ENCODE measurements at places on chromosomes 13 and 19.

- DNase-seq = no peak
Measured at GRCh38 chr13:20553311-20553710, 13.6 kb upstream of the IFT88 start.

- DNase-seq = no peak
Measured at GRCh38 chr13:33575378-33575777, 242.6 kb upstream of the RFC3 start.

DNA sequence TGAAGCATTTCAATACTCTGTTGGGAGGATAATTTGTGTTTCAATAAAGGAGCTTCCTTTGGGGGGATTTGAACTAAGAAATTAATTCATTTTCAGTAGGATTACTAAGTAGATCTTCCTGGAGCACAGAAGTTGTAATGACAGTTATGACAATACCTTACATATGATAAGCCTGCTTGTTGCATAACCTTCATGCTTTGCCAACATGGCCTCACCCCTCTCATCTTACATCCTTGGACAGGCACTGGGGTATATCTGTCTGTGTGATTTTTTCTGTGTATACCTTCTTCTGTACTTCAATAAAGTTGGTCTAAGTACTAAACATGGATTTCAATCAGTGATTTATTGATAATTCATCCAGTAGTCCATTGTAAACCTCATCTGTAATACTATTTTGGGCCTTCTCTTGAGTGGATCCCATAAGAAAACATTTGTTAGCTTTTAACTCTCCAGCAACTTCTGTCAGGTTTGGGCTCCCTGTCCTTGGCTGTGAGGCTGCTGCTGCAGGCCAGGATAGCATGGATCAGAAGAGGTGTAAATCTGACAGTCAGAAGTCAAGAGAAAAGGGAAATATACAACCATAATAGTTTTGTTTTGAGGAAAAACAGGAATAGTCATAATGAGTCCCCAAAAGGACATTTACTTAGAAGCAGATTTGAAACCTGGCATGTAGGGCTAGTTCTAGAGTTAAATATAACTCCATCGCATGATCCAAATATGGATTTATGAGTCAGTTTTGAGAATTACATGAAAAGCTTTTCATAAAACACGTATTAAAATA is 422.2 kb downstream of the KLF5 start:
- DNase-seq = no peak

- DNase-seq = no peak
Measured at GRCh38 chr19:40054632-40055031, 1.4 kb downstream of the ZNF780B start.

DNA sequence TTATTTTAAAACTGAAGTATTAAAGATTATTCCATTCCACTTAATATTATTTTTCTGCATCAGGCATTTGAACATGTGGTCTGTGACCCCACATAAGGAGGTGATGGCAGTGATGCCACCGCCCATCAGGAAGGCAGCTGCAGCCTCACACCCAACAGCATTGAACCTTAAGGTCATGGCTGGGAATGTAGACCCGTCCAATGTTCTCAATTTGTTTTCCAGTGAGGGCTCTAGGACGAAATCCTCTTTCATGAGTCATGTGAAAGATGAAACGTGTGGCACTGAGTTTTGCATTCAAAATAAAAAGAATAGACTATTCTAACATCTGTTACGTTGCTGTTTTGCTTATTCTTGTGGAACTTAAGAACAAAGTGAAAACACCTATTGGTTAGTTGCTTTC is 74.5 kb upstream of the ANKRD10 start:
- DNase-seq = no peak

DNA sequence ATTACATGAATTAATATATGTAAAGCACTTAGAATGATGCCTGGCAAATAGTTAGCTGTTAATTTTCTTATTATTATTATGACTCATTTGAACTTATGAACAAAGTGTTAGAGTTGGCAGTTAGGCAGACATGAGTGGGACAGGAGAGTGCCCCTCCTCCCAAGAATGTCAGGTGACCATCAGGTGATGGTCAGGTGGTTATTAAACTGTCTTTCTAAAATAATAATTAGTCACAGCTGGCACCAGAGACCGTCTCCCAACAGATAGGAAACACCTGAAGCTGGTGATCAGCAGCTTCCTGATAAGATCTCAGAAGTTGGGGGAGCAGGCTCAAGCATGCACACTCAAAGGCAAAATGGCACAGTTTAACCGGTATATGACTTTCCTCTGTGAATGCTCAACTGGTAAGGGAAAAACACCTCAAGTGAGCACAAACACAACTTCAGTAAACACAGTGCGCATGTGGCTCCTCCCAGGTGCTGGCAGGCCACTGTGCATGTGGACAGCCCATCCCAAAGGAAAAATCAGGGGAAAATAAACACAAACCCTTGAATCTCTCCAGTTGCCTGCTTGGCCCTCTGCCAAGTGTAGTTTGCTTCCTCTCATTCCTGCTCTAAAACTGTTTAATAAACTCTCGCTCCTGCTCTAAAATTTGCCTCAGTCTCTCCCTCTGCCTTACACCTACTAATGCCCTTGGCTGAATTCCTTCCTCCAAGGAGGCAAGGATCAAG is 54.0 kb downstream of the FLT1 start:
- no peak for DNase-seq

DNA sequence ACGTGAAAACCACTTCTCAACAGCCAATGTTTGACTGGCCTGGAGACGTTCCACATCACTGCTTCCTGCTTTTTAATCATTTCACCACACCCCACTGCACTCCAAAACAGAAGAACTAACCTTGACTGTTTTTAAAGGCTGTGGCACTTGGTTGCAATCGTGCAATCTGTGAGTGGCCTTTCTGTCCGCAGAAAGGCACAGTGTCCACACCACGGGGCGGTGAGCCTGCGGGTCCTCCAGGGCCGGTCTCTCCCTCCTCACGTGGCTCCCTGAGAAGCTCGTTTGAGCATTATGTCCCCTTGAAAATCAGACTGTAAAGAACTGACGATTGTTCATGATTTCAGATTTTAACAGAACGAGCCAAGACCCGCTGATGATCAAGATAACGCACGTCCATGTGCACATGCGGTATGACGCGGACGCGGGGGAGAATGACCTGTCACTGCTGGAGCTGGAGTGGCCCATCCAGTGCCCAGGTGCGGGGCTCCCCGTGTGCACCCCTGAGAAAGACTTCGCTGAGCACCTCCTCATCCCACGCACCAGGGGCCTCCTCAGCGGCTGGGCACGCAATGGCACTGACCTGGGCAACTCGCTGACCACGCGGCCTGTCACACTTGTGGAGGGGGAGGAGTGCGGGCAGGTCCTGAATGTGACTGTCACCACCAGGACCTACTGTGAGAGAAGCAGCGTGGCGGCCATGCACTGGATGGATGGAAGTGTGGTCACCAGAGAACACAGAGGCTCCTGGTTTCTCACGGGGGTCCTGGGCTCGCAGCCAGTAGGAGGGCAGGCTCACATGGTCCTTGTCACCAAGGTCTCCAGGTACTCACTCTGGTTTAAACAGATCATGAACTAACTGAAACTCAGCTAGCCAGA is 13.0 kb downstream of the PROZ start:
- no peak for DNase-seq

DNA sequence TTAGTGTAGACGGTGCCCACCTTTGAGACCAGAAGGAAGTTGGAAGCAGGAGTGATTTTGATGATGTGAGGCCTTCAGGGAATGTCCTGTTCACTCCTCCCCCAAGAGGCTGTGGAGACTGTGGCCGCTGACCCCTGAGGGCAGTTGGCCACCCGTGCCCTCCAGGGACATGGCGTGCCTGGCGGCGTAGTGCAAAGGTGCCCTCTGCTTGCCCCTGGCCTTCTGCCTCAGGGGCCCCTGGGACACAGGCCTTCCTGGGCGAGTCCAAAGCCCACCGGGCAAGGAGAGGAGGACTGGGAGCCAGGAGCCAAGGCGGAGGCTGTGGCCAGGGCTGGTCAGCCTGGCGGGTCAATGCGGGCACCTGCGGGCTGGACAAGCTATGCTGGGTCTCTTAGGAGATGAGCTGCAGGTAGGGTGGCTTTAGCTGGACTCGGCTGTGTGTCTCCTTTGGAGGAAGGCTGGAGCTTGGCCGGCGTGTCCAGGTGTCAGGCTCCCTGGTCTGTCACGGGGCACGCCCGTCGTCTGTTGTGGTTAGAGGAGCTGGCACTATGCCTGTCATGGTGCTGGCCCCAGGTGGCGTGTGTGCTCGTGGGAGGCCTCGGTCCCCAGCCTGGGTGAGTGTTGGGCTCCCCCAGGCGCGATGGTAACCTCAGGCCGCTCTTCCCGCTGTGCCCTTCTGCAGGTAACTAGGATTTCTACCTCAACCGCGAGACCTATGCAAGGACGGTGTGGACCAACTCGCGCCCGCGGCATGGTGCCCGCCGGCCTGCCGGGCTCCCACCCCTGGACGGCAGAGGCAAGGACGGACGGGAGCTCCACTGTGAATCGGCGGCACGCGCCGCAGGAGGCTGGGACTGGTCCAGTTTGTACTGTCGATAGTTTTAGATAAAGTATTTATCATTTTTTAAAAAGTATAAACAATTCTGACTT is 6.8 kb downstream of the PLEKHJ1 start:
- DNase-seq = no peak

GRCh38 chr13:103953859-103954258 is 887.6 kb upstream of the SLC10A2 start:
- no peak for DNase-seq

GRCh38 chr13:114099191-114099590 is 33.2 kb downstream of the RASA3 start:
- DNase-seq = no peak

DNA sequence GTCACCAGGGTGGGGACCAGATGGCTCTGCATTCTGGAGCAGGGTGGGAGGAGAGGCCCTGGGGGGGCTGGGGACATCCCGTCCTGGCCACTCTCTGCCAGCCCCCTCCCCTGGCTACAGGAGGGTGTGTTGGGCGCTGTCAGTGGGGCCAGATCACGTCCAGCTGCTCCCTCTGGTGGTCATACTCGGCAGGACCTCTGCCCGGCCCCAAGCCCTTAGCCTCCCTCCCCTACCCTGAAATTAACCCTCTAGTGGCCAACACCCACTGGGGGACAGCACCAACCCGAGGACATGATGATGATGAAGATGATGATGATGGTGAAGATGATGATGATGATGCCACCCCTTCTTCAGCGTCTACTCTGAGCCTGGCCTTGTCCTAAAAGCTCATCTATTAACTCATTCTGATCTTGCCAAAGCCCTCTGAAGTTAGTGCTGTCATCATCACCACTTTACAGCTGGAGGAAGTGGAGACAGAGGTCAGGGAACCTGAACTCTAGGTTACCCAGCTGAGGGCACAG is 590 bp upstream of the LGI4 start:
- no peak for DNase-seq

DNA sequence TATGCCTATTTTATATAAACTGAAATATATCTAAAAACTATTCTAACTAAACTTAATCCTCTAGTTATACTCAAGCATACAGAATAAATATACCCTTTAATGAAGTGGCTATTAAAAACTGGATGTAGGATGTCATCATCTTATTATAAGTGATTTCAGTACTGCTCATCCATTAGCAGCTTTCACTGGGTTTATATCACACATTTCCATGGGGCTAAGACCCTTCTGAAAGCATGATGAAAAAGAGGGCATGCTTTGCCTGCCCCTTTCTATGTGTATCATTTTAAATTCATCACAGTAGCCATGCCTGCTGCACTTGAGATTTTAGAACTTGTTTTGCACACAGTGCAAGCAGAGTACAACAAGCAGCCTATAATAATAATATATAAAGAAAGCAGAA is 477.5 kb downstream of the SLITRK6 start:
- DNase-seq = no peak

DNA sequence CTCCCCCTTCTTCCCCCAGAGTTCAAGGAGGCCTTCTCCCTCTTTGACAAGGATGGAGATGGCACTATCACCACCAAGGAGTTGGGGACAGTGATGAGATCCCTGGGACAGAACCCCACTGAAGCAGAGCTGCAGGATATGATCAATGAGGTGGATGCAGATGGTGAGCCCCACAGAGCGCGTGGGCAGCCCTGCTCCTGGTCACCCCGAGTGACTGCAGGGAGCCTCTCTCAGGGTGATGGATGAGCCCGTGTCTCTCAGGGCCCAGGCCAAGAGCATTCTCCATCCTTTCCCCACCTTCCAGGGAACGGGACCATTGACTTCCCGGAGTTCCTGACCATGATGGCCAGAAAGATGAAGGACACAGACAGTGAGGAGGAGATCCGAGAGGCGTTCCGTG is 7.0 kb downstream of the CALM3 start:
- no peak for DNase-seq

- DNase-seq = no peak
Measured at GRCh38 chr19:32651729-32652140, 23.2 kb downstream of the ANKRD27 start.

DNA sequence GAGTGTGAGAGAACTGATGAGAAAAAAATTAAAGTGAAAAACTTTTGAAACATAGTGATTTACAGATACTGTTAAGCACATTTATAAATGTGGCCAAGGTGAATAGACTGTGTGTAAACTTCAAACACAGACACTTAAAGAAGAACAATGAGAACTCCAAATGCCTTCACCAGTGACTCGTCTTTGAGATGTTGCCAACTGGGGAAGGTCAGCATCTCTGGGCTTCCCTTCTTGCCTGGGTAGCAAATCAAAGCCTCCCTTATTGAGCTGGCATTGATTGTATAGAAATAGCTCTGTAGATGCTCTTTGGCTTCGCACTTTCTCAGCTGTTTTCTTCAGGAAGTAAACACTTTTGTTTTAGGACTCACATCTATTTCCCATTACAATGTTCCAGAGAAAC is 177.3 kb upstream of the SGCG start:
- no peak for DNase-seq

- no peak for DNase-seq
Measured at GRCh38 chr13:29721766-29722165, 126.3 kb upstream of the SLC7A1 start.

- DNase-seq = no peak
Measured at GRCh38 chr19:28235606-28236125, 977.3 kb downstream of the UQCRFS1 start.

DNA sequence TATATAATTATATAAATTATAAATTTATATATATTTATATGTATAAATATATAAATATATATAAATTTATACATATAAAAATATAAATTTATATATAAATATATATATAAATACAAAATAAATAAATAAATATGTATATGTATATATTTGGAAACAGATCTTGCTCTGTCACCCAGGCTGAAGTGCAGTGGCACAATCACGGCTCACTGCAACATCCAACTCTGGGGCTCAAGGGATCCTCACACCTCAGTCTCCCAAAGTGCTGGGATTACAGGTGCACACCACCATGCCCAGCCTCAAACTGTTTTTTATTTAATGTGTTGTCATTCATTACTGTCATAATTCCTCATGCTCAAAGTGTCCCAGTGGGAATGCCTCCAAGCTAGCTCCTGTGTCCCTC is 25.2 kb upstream of the PDCD5 start:
- DNase-seq = no peak

GRCh38 chr13:75876142-75877050 is 240.3 kb downstream of the LMO7 start:
- peak; percentile 5 for DNase-seq
